ENCODE measurements at places on chromosomes 12 and 14. TPM values are rescaled to one million over a fixed set of nuclear protein-coding genes. Genes with fewer than 3 reads are reported as not detected.

GRCh38 chr12:25524366-25524765 is 28.7 kb downstream of the LMNTD1 start:
- DNase-seq, result no peak

- no peak for DNase-seq
Observed at GRCh38 chr14:70152081-70152480, 36.7 kb downstream of the SLC8A3 start.

DNA sequence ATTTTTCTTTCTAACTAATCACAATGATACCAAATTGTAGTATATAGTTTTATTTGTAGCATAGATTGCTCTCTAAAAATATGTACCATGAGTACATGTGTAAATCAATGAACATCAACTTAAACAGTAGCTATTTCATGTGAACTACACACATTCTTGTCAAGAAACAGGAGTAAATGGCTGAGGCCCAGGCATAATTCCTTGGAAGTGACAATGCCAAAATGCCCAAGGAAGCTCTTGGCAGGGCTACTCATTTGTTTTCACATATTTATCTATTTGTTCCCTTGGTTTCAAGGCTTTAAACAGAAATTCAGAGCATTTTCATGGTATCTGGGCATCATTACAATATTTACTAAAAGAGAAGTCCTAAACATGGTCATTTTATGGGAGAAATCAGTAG is 165.7 kb downstream of the SLC16A7 start:
- DNase-seq, result no peak

GRCh38 chr14:55129428-55130195 is 560 bp downstream of the LGALS3 start:
- peak; percentile 91 for DNase-seq

GRCh38 chr14:52960627-52961026 is 9.8 kb upstream of the FERMT2 start:
- DNase-seq, result no peak

DNA sequence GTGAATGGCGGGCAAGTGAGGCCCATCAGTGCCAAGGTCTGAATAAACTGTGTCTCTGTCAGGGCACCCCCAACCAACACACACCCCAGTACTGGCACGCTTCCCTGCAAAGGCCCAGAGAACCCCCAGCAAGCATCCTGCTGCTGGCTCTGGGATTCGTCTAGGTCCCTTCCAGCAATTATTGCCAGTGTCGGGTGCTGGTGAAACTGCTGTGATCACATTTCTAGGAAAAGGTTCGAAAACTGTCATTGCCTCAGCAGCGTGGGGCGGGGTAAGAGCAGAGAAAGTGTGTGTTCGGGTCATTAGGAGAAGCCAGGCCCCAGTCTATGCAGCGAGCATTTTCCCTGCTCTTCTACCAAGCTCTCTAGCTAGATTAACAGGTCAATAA is 2.5 kb downstream of the FAM222A start:
- DNase-seq, result no peak

The ZCRB1 gene
- total RNA-seq, result 43.5 TPM

The HCAR3 gene
- 7.2 TPM for total RNA-seq

The TAS2R10 gene
- 0.32 TPM for total RNA-seq

The C12orf56 gene
- total RNA-seq, result not detected
